GM23248 (cell line): ENCODE measurements at places on chromosomes 6 and 20. TPM values are rescaled to one million over a fixed set of nuclear protein-coding genes. Genes with fewer than 3 reads are reported as not detected.
A peak's percentile ranks its signal among the peaks of the same experiment; 100 is the strongest.

DNA sequence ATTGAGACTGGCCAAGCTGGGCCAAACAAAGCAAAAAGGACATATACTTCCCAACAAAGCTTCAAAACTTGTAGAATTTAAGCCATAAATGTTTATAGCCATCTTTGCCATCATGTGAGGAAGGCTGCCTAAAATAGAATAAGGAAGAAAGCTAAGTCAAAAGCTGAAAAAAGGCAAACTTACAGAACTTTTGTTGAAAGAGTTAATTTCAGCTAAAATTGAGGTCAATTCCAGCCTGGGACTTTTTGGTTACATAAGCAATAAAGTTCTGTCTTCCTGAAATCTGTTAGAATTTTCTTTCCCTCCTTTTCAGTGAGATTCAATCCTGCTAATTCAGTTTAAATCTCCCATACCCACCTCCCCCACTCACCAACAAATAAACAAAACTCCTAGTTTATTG is 227.9 kb upstream of the MARCKS start:
- no peak for DNase-seq
- H3K4me3 ChIP-seq: no peak overlapping the region
- H3K27ac ChIP-seq: no peak overlapping the region
- no peaks in the 10 kb centered on the region for H3K36me3 ChIP-seq
- H3K27me3 ChIP-seq: no peaks in the 10 kb centered on the region

- no peaks in the 10 kb centered on the region for H3K27me3 ChIP-seq
- H3K36me3 ChIP-seq: no peaks in the 10 kb centered on the region
- H3K4me1 ChIP-seq: peaks cover 10% of the 10 kb centered on the region
- peak; percentile 96 for DNase-seq
- H3K4me3 ChIP-seq: no peak overlapping the region
These were observed 403.9 kb upstream of the JARID2 start for GRCh38 chr6:14841901-14842421.

GRCh38 chr6:125944434-125944816 is 12.1 kb upstream of the HINT3 start:
- peaks cover 59% of the 10 kb centered on the region for H3K4me1 ChIP-seq
- peak overlapping the region; percentile 66 for H3K27ac ChIP-seq
- peak; percentile 61 for DNase-seq
- no peak overlapping the region for H3K4me3 ChIP-seq
- H3K27me3 ChIP-seq: no peaks in the 10 kb centered on the region

DNA sequence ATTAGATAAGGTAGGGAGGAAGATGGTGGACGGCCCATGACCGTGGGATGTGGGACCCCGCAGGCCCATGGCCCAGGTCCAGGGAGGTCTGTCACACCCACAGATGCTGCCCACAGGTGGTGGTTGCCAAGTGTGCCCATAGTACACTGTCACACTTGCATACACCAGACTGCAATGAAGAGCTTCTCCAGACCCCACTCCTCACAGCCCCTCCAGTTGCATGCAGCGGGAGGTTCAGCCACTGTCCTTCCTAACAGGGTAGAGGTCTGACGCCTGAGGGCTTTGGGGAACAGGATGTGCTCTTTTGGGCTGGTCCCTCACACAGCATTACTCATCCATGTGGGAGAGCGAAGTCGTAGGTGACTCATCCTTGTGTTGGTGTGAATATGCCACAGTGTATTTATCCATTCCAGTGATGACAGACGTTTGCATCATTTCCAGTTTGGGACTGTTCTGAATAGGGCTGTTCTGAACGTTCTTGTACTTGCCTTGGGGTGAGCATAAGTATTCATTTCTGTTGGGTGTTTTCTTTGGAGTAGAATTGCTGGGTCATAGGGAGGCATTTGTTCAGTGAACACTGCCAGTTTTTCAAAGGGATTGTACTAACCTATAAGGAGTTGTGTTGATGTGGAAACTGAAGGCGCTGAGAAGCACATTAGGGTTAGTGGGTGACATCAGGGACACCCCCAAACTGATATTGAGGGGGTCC is 10.1 kb upstream of the PYGB start:
- H3K27ac ChIP-seq: peak overlapping the region; percentile 98
- H3K36me3 ChIP-seq: no peaks in the 10 kb centered on the region
- peak; percentile 99 for DNase-seq
- H3K4me3 ChIP-seq: 0 out of 2 replicates have a peak overlapping the region, but pooled peaks have one; percentile 24
- no peaks in the 10 kb centered on the region for H3K27me3 ChIP-seq

DNA sequence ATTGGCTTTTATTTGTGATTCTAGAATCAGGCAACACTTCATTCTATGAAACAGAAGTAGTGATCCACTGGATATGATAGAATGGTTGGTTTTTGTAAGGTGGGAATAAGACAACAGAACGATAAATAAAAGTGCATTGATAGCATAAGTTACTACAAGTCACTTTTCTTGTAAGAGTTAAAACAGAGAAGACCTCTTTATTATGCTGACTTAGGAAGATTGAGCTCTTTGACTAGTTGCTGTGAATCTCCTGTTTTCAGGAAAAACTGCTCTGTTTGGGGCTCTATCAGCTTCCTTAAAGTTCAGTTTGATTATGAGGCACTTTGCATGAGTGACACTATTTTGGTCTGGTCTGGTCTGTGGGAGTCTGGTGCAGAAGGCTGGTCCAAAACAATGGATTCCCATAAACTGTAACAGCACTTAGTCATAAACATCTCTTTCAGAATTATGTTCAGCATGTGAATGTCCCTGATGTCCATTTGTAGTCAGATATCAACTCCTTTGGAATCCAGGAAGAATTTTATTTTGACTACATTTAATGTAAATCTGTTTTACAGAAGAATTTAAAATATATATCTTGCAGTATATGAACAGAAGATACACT is 35.0 kb upstream of the DSE start:
- DNase-seq: no peak
- H3K27me3 ChIP-seq: no peaks in the 10 kb centered on the region
- peaks cover 8% of the 10 kb centered on the region for H3K4me1 ChIP-seq
- H3K27ac ChIP-seq: no peak overlapping the region
- H3K4me3 ChIP-seq: no peak overlapping the region

DNA sequence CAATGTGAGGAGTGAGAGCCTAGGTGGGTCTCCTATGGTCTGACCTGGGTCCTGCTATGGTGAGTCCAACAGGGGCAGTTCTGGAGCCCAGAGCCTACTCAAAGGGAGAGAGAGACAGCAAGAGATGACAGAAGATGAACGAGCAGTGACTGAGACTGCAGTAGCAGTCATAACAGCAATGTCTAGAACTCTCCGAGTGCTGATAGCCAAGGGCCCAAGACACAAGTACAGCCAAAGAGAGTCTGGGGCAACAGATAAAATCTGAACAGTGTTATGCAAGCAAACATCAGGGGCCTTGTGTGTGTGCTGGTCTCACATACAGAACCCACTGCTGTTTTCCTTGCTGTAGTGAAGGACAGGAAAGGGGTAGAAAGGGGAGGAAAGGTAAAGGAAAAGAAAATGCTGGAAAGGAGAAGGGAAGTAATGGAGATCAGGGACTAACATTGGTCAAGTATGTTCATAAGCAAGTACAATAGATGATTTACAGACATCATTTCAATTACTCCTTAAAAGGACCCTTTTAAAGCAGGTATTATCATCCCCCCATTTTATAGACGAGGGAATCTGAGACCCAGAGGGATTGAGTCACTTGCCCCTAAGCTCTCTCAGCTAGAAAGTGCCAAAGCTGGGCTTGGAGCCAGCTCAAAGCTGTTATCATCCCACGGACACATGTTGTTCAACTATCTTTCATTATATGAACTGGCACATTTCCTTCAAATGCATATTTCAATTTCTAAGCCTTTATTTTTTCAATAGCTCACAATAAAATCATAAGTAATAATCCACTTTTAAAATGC is 182.3 kb upstream of the RAB32 start:
- peak; percentile 46 for DNase-seq
- no peaks in the 10 kb centered on the region for H3K27me3 ChIP-seq
- H3K4me3 ChIP-seq: no peak overlapping the region
- no peak overlapping the region for H3K27ac ChIP-seq

DNA sequence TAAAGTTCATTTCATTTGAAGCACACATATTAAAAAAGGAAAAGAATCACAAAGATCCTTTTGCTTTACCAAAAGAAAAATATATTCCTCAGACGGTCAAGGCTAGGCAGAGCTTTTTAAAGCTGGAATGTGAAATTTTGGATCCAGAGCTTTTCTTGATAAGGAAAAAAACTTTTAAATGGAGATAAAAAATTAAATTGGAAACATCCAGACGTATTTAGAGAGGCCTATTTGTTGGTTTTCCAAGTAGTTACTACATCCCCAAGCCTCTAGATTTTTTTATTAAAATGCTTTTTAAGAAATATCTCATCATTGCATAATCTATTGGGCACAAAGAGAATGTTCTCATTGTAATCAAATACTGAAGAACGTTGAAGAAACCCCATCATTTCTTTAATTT is 385.7 kb upstream of the CITED2 start:
- DNase-seq: no peak
- no peak overlapping the region for H3K27ac ChIP-seq
- H3K4me3 ChIP-seq: no peak overlapping the region
- H3K36me3 ChIP-seq: no peaks in the 10 kb centered on the region
- peaks cover 69% of the 10 kb centered on the region for H3K4me1 ChIP-seq

- no peaks in the 10 kb centered on the region for H3K4me1 ChIP-seq
- H3K27ac ChIP-seq: no peak overlapping the region
- H3K36me3 ChIP-seq: no peaks in the 10 kb centered on the region
- H3K27me3 ChIP-seq: peaks cover 18% of the 10 kb centered on the region
- no peak overlapping the region for H3K4me3 ChIP-seq
These were observed 42.4 kb upstream of the CD2AP start for GRCh38 chr6:47435254-47435612.

GRCh38 chr20:22288957-22289356 is 295.4 kb downstream of the FOXA2 start:
- no peaks in the 10 kb centered on the region for H3K36me3 ChIP-seq
- no peak overlapping the region for H3K27ac ChIP-seq
- H3K4me1 ChIP-seq: no peaks in the 10 kb centered on the region
- H3K27me3 ChIP-seq: no peaks in the 10 kb centered on the region
- no peak overlapping the region for H3K4me3 ChIP-seq
- no peak for DNase-seq

- peaks cover 23% of the 10 kb centered on the region for H3K4me1 ChIP-seq
- no peaks in the 10 kb centered on the region for H3K27me3 ChIP-seq
- DNase-seq: peak; percentile 89
- H3K27ac ChIP-seq: no peak overlapping the region
- H3K4me3 ChIP-seq: no peak overlapping the region
- H3K36me3 ChIP-seq: no peaks in the 10 kb centered on the region
These were observed 180.4 kb upstream of the FOXQ1 start for GRCh38 chr6:1131285-1132079.

GRCh38 chr6:81834141-81834681 is 81.7 kb upstream of the TENT5A start:
- no peaks in the 10 kb centered on the region for H3K27me3 ChIP-seq
- peak; percentile 77 for DNase-seq
- H3K4me1 ChIP-seq: peaks cover 17% of the 10 kb centered on the region
- H3K27ac ChIP-seq: peak overlapping the region; percentile 69

DNA sequence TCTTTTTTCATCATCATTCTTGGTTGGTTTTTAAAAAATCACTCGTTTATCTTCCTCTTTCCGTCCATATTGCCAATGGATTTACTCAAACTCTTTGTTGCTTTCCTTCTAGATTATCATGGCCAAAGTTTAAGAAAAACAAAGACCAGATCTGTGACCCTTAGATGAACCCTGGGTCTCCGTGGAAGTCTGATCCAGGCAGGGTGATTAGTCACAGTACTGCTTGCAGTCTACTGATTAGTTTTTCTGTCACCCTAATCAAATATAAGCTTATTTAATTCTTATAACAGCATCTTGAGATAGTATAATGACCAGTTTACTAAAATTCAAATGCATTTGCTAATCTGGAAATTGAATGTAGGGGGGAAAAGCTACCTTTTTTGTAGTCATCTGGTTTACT is 6.0 kb upstream of the SMIM28 start:
- H3K4me1 ChIP-seq: no peaks in the 10 kb centered on the region
- no peak overlapping the region for H3K27ac ChIP-seq
- no peak overlapping the region for H3K4me3 ChIP-seq
- no peaks in the 10 kb centered on the region for H3K36me3 ChIP-seq
- no peak for DNase-seq

GRCh38 chr6:159908535-159908934 is 17.7 kb downstream of the MAS1 start:
- no peaks in the 10 kb centered on the region for H3K4me1 ChIP-seq
- H3K27me3 ChIP-seq: peaks cover 22% of the 10 kb centered on the region
- no peak overlapping the region for H3K27ac ChIP-seq
- no peaks in the 10 kb centered on the region for H3K36me3 ChIP-seq
- H3K4me3 ChIP-seq: no peak overlapping the region
- peak; percentile 17 for DNase-seq

DNA sequence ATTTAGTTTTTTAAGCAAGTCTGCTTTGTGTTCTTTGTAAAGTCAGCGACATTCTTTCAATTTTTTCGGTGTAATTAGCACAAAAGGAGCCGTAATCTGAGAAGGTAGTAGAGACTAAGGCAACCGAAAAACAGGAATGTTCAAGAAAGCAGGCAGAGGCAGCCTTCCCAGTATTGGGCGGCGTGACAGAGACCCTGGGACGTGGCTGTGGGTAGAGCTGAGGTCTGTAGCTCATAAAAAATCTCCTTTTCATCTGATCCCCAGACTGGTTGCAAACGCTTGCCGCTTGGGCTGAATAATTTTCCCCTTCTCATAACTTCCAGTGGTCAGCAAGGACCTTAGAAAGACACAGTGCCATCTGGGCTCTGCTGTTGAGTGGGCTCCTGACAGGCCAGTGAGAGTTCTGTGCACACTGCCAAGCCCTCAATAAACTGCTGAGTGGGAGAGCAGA is 30.8 kb downstream of the GNAS start:
- no peaks in the 10 kb centered on the region for H3K36me3 ChIP-seq
- no peaks in the 10 kb centered on the region for H3K27me3 ChIP-seq
- no peak overlapping the region for H3K27ac ChIP-seq
- peak overlapping the region; percentile 50 for H3K4me3 ChIP-seq

Gene ADGRB3
- total RNA-seq: not detected in 2 replicates

Gene MDFI
- 1.4 TPM in 1 of 2 replicates, not detected in the other for total RNA-seq

Gene TRIM40
- total RNA-seq: not detected in 2 replicates

Gene TINAG
- total RNA-seq: not detected in 2 replicates

Gene LRFN2
- total RNA-seq: not detected in 2 replicates

Gene OR2J3
- total RNA-seq: not detected in 2 replicates

Gene SNAP25
- total RNA-seq: not detected in 2 replicates

Gene ACSS2
- total RNA-seq: 33.3 and 37.7 TPM in 2 replicates

Gene PBX2
- total RNA-seq: 25.4 and 27.6 TPM in 2 replicates

Gene TFAP2D
- total RNA-seq: not detected in 2 replicates

Gene ADAT2
- 3.2 and 3.4 TPM in 2 replicates for total RNA-seq

Gene DLK2
- 0.51 and 0.76 TPM in 2 replicates for total RNA-seq
